Anterior cingulate cortex (tissue), 58 donors: ENCODE measurements at places on chromosomes 3 and 15.

- DNase-seq: no peak
Observed at GRCh38 chr15:75702436-75702835, 10.2 kb downstream of the CSPG4 start.

DNA sequence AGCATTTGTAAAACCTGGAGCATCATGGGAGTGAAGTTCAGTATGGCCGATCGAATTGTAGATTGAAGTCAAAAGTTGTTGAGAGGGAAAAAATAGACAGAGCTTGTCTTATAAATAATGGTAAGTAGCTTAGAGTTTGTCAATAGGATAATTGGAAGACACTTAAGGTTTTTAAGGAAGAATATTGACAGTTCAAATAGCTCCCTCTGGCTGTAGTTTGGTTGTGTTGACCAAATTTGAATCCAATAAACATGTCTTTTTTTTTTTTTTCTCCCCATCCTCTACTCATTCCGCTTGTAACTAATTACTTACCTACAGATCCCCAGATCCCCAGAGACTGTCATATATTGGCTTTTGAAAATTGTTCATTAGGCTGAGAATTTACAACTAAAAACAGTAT, 677.0 kb downstream of the AGBL1 start:
- DNase-seq: no peak

DNA sequence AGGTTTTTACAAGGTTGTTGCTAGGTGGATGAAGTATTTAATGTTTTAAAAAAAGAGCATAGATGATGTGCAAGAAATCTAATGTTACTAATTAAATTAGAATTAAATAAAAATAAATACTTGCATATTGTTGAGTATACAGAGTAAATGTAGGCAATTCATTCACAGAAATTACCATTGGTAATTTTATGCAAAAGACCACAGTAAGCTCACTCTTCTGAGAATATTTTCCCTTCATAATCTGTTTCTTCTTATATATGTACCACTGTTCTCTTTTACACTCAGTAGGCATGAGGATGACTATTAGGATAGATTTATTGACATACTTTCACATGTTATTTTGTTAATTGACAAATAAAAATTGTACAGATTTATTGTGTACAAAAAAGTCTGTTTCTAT, 681.2 kb upstream of the NECTIN3 start:
- DNase-seq: no peak

DNA sequence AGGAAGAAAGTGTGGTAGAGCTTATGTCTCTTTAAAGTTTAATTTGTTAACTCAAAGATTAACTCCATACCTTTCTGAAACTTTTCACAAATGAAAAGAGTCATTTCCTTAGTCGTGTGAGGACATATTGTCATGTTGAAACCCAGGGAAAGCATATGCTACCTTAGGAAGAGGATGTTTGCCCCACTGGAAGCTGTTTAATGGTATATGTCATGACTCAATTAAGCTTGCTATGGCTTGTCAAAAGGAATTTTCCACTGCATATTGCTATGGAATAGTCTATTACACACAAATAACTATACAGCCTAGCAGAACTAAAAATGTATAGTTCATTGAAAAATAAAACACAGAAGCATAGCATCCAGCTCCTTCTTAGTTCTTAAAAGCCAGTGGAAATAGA, 69.9 kb downstream of the NSUN3 start:
- DNase-seq: no peak

DNA sequence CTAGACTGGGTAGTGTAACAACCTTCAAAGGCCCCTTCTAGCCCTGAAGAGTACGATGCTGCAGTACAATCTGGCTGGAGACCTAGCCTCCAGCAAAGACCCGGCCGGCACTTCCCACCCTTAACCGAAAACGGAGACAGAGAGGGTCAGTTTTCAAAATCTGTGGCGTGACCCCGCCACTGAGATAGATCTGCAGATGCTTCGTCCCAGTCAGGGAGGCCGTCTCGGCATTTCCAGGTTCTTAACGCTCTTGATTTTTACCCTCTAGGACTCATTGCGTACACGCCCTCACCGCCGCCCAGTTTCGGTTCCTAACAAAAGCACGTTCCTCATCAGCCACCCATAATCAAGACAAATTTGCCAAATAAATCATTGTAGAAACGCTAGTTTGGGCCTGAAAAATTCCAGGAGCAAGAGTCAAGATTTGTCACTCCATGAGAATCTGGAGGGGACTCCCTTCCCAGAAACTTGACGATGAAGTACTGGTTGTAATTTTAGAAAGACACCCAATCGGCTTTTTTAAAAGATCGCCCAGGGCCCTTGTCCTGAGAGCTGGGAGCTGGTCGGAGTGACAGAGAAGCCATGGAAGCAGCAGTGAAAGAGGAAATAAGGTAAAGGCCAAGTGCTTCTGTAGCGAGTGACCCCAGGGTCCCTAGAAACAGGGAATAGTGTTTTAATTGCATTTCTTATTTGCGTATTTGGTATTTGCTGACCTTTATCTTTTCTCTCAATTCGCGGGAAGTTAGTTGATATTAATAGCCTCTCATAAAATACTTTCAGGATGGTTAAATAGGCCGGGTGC, 868 bp upstream of the TMEM87A start:
- peak; percentile 63 for DNase-seq

- no peak for DNase-seq
Observed at GRCh38 chr3:9113040-9113439, 136.4 kb downstream of the SRGAP3 start.

DNA sequence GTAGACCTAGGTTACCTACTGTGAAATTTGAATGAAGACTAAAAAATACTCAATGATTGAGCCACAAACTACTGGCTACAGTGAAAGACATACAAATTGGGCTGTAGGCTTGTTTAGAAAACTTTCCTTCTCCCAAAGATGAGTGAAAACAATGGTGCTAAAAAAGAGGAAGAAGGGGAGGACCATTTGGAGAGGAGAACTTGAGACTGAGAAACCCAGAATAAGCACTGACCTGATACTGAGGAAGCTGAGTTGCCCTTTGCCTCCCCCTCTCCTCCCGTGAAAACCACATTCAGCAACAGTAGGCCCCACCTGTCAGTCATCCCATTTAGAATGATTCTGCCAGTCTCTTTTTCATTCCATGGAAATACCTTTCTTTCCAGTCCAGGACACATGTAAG, 484.0 kb upstream of the TGFBR2 start:
- DNase-seq: no peak

- no peak for DNase-seq
Observed at GRCh38 chr15:97092656-97093055, 762.2 kb downstream of the NR2F2 start.

- no peak for DNase-seq
Observed at GRCh38 chr15:75749820-75750219, 37.2 kb upstream of the CSPG4 start.

DNA sequence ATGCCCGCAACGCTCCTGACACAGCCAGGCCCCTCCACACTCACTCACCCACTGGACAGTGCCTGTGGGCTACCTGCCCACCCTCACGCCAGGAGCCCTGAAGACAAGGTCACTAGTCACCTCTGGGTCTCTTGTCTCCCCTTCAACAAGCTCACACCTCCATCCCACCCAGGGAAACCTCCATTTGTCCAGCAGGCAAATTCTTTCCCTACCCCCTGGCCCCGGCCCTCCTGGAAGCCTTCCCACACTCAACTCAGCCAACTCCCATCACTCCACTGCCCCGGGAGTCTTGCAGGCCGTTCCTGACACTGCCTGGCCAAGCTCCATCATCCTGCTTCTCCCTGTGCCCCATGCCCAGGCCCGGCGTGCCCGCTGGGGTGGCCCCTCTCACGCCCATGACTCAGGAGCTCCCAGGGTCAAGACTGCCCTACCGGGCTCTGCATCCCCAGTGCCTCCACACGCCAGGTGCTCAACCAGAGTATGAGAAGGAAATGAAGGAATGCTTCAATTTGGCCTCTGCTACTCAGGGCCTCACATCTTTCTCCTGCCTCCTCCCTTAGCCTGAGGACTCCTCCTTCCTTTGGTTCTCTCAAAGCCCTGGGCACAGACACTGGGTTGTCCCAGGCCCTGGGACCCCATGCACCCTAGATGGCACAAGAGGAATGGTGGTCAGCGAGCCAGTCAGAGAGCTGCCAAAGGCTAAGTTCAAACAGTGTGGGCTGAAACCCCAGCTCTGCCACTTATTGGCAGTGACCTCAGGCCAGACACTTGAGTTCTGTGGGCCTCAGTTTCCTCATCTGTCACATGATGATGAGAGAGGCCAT, 88.6 kb downstream of the SEC22A start:
- no peak for DNase-seq

DNA sequence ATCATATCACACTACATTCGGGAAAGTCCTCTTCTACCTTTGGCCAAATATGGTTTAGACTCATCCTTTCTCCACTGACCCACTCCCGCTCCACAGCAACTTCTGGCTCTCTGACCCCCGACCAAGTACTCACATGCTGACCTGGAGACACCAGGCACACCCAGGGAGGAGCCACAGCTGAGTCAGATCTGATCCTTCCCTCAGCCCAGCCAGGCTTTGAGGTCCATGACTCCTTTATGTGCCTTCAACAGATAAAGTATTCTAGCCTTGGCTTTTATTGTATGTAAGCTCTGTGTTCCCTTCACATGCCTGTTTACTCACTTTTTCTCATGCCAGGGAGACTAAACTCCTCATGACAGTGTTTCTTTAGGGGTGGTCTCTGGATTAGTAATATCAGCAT, 166.9 kb upstream of the UMPS start:
- DNase-seq: no peak

DNA sequence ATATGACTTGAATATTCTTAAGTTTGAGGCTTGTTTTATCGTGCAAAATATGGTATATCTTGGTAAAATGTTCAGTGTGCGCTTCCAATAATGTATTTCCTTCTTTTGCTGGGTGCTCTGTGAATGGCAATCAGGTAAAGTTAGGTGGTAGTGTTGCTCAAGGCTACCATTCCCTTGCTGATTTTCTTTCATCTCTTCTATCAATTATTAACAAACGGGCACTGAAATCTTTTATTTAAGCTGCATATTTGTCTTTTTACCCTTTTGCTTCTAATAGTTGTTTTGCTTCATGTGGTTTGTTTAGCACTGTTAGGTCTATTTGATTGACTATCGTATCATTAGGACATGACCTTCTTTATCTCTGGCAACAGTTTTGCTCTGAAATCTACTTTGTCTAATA, 242.3 kb downstream of the CTNNB1 start:
- no peak for DNase-seq

GRCh38 chr3:127373441-127374085, 85.7 kb upstream of the PRR20G start:
- DNase-seq: no peak

DNA sequence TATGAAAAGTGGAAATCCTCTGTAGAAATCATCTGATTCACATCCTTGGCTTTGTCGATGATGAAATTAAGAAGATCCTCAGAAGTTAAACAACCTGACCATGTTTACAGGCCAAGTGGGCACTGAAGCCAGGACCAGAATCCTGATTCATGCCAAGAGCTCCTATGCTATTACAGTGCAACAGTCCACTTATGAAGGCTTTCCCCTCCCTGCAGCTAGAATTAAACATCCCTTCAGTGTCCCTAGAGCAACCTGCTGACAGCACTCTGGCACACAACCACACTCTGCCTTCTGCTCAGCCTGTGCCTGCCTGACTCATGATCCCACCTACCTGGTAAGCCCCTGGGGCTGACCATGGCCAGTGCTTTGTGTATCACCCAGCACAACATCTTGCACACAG, 33.8 kb downstream of the TXNRD3 start:
- no peak for DNase-seq

- no peak for DNase-seq
Observed at GRCh38 chr3:123048480-123049237, 18.2 kb upstream of the PDIA5 start.

- DNase-seq: no peak
Observed at GRCh38 chr3:23987356-23987755, 42.3 kb downstream of the NR1D2 start.

GRCh38 chr3:125067225-125067624, 11.4 kb upstream of the HEG1 start:
- no peak for DNase-seq

DNA sequence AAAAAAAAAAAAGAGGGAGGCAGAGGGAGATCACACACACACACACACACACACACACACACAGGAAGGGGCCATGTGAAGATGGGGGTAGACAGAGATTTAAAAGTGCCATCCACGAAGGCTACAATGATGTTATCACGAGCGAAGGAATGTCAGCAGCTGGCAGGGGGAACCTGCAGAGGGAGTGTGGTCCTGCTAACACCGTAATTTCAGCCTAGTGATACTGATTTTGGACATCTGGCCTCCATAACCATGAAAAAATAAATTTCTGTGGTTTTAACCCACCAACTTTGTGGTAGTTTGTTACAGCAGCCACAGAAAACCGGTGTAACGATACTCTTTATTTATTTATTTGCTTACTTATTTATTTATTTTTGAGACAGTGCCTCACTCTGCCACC, 76.0 kb downstream of the TMCO5A start:
- DNase-seq: no peak

DNA sequence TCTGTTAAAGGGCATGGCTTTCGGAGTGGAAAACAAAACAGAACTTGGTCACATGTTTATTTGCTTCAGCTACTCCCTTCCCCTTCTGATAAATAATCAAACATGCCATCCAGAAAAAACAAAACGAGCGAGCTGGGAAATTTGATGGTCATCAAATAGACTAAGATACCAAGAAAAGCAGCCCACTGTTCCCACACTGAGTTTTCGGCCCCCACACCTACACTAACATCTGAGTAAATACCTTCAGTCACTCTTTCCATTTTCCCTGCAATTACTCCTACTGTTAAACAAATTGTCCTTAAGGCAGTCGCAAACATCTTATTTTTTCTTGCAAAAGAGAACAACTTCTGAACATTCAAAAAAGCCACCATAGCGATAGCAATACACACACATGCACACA, 454.6 kb downstream of the FOXP1 start:
- no peak for DNase-seq

GRCh38 chr3:175287361-175287963, 428.3 kb downstream of the NAALADL2 start:
- no peak for DNase-seq

- DNase-seq: no peak
Observed at GRCh38 chr15:20652914-20653313, 111.3 kb upstream of the GOLGA6L6 start.

DNA sequence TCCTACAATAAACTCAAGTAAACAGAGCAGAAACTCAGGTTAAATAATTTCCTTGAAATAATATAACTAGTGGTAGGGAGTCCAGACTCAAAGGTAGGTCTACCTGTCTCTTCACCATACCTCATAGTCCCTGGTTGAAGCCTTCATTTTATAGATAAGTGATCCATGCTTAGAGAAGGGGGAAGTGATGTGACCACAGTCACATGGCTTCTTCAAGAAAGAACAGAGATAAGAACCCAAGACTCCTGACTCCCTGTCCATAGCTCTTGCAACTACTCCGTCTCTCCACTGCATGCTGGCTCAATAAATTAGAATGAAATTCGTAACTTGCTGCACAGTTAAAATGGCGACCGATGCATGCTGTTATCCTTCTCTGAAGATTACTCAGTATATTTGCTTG, 11.0 kb upstream of the C15orf61 start:
- no peak for DNase-seq

DNA sequence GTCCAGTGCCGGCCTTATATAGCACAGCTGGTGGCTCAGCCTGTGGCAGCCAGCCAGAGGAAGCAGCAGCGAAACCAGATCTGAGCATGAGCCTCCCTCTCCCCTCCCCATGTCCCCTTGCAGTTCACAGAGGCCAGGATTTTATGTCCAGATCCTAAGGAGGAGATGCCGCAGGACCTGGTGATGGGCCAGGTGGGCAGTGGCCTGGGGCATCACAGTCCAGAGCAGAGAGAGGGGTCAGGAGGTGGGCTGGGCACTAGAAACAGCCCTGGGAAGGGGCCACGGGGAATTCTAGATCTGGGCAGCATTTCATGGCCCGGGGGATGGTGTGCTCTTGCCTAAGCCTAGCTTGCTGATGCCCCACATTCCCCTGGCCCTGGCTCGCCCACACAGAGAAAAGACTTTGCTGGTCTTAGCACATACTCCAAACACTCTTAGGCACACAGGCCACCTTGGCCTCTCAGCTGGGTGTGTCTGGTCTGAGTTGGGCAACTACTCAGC, 259 bp upstream of the CILP start:
- DNase-seq: no peak
